ENCODE measurements at places on chromosomes 6 and 20.

DNA sequence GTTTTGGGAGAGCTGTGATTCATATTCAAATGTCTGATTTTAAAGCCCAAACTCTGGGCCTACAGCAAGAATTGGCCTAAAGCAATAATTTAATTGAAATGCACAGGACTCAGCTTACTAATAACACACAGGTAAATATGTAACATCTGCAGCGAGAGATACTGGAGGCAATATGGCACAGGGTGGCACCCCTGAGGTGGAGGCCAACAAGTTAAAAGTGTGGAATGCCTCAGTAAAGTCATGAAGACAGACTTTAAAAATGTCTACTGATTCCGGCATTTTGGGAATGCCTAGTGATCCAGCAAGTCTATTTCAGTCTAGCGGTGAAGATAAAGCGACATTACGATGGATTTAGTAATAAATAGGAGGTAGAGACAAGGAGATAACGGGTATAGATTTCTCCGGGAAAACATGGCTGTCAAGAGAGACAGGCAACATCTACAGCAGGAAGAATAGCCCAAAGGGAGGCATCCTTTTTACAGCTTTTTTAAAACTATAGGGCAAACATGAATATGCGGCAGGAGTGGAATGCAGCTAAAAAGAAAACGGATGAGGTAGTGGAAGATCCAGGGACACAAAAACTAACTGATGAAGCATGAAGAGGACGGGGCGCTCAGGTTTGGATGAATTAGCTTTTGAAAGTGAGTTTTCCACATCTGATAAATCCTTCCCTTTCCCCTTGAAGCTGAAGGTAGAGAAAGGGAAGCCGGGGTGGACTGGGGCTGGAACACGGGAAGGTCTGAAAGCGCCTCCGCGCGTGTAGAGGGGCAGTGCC is 1.2 kb downstream of the NANP start:
- no peak for DNase-seq

- no peak for DNase-seq
These were observed 23.1 kb downstream of the FRMD1 start for GRCh38 chr6:168055696-168056489.

GRCh38 chr6:45757443-45758130 is 258.1 kb downstream of the CLIC5 start:
- no peak for DNase-seq

DNA sequence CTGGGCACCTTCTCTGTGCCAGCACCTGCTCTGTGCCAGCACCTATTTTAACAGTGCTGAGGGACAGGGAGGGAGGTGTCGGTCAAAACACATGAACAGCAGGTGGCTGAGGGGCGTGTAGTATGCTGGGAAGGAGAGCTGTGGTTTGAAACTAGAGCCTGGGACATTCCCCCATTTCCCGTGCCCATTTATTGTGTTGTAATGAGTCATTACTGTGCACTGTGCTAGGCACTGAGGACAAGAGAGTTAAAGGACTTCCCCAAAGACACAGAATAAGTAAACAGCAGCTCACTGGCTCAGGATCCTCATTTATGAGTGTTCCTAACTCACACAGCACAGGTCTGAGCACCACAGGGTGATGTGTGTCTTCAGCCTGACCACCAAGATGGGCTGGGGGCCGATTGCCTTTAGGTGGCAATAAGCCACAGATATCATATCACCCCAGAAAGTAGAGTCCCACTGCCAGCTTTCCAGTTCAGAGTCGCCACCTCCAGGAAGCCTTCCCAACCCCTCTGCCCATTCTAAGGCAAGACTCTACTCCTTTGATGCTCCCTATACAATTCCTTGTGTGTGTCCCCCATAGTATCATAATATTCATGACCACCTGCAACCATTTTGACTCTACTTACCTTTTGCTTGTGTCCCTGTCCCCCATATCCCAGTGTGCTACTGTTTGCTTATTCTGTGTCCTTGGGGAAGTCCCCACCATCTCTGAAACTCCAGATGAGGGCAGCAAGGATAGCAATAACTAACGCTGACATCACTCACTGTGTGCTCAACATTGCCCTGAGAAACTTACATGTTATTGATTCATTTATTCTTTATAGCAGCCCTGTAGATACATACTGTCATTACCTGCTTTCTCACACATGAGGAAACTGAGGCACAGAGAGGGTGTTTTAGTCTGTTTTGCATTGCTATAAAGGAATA is 87.3 kb downstream of the TOX2 start:
- DNase-seq = no peak

GRCh38 chr20:53847139-53847836 is 223.1 kb downstream of the BCAS1 start:
- DNase-seq = no peak

GRCh38 chr20:32796981-32797451 is 22.7 kb upstream of the MAPRE1 start:
- DNase-seq = no peak

- no peak for DNase-seq
These were observed 68.0 kb downstream of the BMP7 start for GRCh38 chr20:57198132-57199072.

- no peak for DNase-seq
These were observed 513.4 kb upstream of the SLC35B3 start for GRCh38 chr6:8948733-8949132.

DNA sequence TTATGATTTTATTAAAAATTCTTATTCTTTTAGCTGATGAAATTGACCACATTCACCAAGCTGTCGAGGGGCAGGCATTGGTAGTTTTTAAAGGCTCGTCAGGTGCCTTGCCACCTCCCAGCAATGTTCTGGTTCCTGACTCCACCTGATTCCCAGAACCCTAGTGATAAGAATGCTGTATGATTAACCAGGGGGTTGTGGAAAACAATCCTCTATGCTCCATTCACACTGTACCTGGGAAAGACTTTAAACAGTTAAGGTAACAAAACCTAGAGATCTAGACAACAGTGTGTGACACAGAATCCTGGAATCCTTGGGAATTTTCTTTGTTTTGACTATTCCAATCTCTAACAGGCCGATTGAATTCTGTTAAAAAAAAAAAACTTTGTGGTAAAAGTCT is 165.7 kb upstream of the OLIG3 start:
- DNase-seq = no peak

DNA sequence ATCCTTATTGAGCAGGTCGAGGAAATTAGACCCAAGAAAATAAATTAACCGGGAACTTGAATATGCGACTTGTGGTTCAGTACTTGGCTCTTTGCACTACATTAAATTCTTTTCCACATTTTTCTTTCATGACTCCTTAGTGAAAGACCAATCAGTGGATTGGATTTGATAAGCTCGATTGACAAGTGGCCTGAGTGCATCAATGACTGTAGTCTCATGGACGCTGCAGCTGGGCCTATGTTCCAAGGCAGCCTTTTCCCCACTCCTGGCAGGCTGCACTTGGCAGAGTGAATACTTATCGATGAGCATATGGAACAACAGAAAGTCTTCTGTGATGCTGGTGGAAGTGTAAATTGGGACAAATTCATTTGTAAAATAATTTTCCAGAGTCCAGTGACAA is 210.8 kb upstream of the EXOC2 start:
- no peak for DNase-seq

- DNase-seq = no peak
These were observed 284.7 kb upstream of the HSF2 start for GRCh38 chr6:122114717-122115116.
